ENCODE measurements at places on chromosomes 7 and 10.
A peak's percentile ranks its signal among the peaks of the same experiment; 100 is the strongest.

GRCh38 chr7:43211693-43212092, 99.2 kb downstream of the HECW1 start:
- no peak for DNase-seq

GRCh38 chr7:99102809-99103690, 40.9 kb downstream of the SMURF1 start:
- DNase-seq, result no peak

GRCh38 chr10:35025916-35026315, 64.2 kb downstream of the CUL2 start:
- DNase-seq, result no peak

- DNase-seq, result no peak
Observed at GRCh38 chr10:71945819-71946474, 18.2 kb upstream of the CHST3 start.

GRCh38 chr7:158004123-158004490, 583.5 kb downstream of the PTPRN2 start:
- no peak for DNase-seq

DNA sequence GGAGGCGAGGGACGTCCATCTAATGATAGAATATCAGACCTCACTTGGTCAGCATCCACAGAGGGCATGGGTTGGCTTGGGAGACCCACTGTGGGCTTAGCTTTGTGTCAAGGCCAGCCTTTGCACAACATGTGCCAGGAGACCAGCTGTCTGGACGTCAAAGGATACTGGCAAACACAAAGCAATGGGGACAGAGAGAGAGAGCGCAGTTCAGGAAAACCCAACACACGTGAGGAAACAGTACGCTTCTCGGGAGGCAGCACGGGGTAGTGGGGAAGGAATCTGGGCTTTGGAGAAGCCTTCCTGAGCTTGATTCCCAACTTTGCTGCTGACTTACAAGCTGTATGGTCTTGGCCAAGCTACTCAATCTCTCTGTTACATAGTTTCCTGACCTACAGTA, 14.7 kb downstream of the PRLHR start:
- no peak for DNase-seq

DNA sequence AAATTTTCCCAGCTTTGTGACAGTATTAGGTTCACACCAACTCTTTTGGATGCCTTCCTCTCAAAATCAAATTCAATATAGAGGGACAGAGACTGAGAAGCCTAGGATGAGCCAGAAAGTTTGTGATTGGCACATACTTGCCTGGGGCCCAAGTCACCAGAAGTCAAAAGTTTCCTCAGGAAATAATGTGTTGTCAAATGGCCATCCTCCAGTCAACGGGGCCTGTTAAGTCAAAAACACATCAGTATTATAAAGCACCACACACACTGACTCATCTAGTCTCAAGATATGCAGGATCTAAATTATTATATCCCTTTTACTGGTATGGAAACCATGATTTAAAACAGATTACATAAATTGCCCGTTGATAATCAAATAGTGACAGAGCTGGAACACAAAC, 158.1 kb downstream of the AHR start:
- DNase-seq, result no peak

DNA sequence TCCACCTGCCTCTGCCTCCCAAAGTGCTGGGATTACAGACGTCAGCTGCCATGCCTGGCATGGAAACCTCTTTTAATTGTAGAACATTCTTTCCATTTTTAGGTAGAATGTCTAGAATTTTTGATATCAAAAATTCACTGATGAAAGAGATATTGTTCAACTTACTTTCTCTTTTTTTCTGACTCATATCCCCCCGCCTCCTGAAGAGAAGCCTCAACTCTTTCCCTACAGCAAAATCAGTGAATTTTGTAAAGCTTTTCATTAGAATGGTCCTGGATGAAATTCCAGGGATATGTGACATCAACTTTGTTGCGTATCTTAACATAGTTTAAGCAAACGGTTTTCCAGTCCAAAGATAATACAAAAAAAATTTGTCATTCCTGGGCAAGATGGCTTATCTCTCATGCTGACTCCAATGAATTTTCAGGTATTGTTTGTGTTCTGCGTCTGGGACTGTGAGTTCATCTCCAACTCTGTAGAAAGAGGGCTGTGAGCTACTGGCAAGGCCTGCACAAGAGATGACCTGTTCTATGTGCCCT, 256.8 kb downstream of the BMPER start:
- DNase-seq, result no peak

- no peak for DNase-seq
Observed at GRCh38 chr10:74151879-74152722, 1.1 kb downstream of the ADK start.

DNA sequence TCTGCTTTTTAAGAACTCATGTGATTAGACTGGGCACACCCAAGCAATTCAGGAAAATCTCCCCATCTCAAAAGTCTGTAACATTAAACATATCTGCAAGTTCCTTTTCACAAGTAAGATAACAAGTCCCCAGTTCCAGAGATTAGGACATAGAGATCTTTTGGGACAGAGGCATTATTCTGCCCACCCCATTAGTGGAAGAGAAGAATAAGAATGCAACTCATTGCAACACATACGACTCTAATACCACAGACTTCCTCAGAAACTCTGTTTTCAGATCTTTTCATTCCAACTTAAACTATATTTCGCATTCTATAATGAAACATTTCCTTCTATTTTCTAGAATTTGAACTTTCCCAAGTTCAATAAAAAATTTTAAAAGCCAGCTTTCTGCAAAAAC, 137.7 kb downstream of the SEMA3C start:
- DNase-seq, result no peak

DNA sequence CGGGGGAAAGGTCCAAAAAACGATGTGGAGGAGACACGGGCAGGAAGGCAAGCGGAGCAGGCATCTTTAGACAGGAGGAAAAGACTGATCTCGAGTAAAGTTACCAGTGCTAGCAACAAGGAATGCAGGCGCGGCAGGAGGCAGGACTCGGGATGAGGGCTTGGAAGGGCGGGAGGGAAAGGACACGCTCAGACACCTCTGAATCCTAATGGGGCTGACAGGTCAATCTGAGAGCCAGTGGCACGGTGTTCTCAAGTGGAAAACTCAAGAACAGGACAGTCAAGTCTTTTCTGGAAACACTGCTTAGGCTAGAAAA, 155.3 kb upstream of the COBL start:
- peak; percentile 71 for DNase-seq

DNA sequence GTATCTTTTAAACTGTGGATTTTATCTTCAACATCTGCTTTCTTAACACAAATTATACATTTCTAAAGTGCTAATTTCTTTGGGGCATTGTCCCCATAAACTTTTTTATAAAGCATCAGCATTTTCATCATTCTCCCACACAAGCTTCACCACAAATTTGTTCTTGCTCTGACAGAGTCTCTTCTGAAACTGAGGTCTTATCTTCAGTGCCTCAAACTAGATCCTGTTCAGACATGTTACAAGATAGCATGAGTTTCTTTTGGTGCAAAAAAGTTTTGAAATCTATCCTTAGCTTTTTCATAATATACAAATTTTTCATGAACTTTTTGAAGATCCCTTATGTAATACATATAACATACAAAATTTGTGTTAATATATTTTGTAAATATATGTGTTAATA, 346.6 kb downstream of the IPMK start:
- DNase-seq, result no peak

DNA sequence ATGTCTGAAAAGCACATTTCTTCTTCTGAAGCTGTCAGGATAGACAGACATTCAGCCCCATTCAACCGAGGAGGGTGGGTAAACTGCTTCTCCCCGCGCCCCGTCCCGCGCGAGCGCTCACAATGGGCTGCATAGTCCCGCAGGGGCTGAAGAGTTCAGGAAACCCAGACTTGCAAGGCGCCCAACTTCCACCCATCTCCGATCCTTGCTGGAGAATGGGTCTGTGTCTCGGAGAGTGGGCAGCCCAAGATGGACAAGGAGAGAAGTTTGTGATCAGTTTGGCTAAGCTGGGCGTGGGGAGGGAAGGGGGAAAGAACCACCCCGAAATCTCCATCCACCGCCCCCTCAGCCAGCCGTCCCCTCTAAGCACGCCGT, 686 bp downstream of the AASS start:
- DNase-seq, result peak; percentile 73

DNA sequence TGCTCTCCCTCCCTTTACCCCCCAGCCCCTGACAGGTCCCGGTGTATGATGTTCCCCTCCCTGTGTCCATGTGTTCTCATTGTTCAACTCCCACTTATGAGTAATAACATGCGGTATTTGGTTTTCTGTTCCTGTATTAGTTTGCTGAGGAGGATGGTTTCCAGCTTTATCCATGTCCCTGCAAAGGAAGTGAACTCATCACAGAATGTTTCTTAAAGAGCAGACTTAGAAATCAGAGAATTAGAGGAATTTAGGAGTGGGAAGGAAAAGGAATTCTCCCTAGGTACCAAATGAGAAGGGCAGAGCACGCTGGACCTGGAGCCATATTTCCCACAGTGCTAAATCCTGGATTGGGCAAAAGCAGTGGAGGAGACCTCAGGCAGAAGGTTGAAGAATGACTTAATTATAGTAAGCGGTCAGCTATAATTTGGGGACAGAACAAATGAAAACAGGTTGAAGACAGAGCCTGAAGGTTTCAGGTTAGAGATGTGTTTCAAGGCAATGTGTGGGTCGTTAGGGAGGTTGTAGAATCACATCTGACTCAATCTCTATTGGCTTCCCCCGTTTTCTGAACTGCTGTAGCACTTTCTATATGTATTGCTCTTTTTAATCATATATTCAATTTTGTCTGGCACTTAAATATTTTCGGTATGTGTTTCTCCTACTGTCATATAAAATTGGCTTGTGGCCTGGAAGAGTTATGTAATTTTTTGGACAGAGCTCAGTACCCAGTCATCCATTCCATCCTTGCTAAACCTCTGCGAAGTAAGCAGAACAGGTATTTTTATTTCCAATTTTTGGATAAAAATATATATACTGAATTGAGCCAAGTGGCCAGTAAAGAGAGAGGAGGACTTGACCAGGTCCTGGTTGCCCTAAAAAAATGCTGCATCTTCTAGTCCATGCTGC, 210.5 kb upstream of the KLF6 start:
- no peak for DNase-seq

DNA sequence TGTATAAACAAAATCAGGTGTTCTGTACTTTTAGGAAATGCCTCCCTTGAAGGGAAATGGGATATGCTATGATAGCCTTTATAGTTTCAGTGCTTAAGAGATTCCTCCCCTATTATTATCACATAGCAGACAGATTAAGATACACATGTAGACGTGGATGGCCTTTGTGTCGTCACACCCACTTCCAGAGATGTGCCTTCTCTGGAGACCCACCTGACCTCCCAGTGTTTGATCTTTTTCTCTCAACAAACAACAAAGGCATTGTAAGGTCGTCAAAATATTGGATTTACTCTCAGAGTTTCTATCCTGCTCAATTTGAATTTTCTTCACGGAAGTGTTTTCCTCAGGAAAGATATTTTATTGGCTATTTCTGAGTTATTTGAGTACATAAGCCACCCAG, 25.7 kb upstream of the C1GALT1 start:
- no peak for DNase-seq

DNA sequence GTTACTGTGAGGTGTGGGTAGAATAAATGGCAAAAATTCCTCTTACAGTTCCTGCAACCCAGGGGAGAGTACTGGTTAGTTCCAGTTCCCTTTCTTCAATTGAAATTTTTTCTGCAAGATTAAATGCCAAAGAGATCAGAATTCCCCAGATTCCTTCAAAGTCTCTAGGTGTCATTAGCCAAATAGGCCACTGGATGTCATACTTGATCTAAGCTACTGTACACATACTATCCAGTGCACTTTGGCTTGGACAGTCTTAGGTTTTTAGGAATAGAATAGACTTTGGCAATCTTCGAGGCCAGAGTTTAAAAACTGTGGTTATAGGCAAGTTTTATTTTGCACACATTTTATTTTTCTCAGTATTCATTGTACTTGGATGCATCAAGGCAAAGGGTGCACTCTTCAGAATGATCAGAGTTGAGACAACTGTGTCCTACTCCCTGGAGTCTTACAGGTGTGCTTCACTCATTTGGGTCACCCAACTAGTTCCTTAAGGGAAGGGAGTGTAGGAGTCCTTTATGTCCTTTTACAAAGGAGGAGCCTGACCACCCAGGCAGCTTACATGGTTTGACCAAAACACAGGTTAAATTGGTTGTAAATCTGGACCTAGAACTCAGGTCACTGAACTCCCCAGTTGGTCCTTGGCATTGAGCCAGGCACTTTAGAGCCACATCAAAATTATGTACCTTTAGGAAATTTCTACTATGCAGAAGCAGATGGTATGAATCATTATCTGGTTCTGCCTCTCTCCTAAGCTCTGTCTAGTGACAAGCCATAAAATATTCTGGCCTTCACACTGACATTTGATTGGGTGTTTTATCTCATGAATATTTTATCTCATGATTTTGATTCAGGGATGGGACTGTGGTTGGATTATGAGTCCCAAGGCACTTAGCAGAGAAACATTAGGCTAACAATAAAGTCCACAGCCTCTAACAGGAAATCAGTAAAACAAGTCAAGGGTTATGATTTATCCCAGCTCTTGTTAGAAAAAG, 49.5 kb downstream of the ASAH2B start:
- peak; percentile 16 for DNase-seq

- DNase-seq, result no peak
Observed at GRCh38 chr10:33880291-33880690, 545.8 kb upstream of the NRP1 start.

GRCh38 chr10:72277996-72278667, 4.4 kb downstream of the DDIT4 start:
- no peak for DNase-seq

GRCh38 chr7:98655611-98656010, 38.5 kb downstream of the NPTX2 start:
- no peak for DNase-seq

DNA sequence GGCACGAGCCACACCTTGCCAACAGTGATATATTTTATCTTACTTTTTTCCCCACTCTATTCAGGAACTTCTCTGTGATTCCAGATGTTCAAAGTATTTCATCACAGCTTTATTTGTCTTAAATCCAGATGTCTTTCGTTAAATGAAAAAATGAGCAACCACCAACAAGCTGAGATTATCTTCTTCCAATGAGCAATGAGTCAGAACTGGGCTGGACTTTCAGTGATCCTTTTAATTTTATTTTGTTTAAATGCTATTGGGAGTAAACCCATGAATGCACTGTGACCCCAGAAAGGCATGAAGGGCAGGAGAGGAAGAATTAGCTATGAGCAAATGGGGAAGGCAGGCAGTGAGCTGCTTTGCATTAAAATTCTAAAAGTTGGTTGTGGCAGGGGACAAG, 77.6 kb upstream of the IMMP2L start:
- no peak for DNase-seq

- DNase-seq, result no peak
Observed at GRCh38 chr10:97356318-97356914, 21.9 kb upstream of the FRAT2 start.

- no peak for DNase-seq
Observed at GRCh38 chr10:49151025-49151445, 17.2 kb upstream of the FAM170B start.

- peak; percentile 51 for DNase-seq
Observed at GRCh38 chr7:47743965-47744591, 162.2 kb upstream of the TNS3 start.

- no peak for DNase-seq
Observed at GRCh38 chr7:70589590-70589989, 542.4 kb upstream of the GALNT17 start.

GRCh38 chr10:104040862-104041789, 44.6 kb downstream of the COL17A1 start:
- no peak for DNase-seq

All from retina (tissue), 1 donor.